ENCODE measurements at places on chromosomes 16 and 17. TPM values are rescaled to one million over a fixed set of nuclear protein-coding genes. Genes with fewer than 3 reads are reported as not detected.

Gene GH1
- total RNA-seq = not detected

Gene CEP112
- total RNA-seq = 9.2 TPM

Gene MBTPS1
- 125 TPM for total RNA-seq

Gene GUCY2D
- under 0.01 TPM for total RNA-seq

Gene OTOP3
- not detected for total RNA-seq

Gene SOX9
- 2.9 TPM for total RNA-seq

Gene ADAT1
- total RNA-seq = 101 TPM

Gene SEPTIN1
- 0.25 TPM for total RNA-seq

Gene TBC1D3C
- not detected for total RNA-seq

Gene PHOSPHO1
- total RNA-seq = not detected

Gene PLCG2
- total RNA-seq = 1.5 TPM

Gene OR1F1
- total RNA-seq = not detected

Gene CARD14
- under 0.01 TPM for total RNA-seq

Gene TM4SF5
- total RNA-seq = not detected

Gene NPIPB8
- under 0.01 TPM for total RNA-seq

Gene VTN
- 0.11 TPM for total RNA-seq

Gene LITAFD
- not detected for total RNA-seq

Gene PRR35
- 0.11 TPM for total RNA-seq

Data from uterine smooth muscle cell (primary cell).